ENCODE measurements at places on chromosomes 4 and X.

DNA sequence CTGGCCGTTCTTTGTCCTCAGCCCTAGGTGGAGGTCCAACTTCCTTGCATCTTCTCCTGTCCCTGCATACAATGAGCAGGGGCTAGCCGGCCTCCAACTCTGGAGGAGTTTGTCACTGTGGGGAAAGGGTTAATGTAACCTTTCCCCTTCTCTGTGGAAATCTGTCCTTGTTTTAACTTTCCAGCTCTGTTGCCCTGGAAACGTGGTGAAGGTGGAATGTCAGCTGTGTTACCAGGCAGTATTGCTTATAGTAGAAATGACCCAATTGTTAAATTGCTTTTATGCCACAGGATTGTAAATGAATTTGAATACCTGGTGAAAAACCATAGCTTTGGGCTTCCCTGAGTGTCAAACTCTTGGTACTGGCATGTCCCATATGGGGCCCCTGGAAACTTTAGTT is 131.6 kb upstream of the SCML1 start:
- ATAC-seq: no peak
- H3K4me1 ChIP-seq: no peaks in the 10 kb centered on the region
- no peaks in the 10 kb centered on the region for H3K36me3 ChIP-seq
- no peak overlapping the region for H3K4me3 ChIP-seq

DNA sequence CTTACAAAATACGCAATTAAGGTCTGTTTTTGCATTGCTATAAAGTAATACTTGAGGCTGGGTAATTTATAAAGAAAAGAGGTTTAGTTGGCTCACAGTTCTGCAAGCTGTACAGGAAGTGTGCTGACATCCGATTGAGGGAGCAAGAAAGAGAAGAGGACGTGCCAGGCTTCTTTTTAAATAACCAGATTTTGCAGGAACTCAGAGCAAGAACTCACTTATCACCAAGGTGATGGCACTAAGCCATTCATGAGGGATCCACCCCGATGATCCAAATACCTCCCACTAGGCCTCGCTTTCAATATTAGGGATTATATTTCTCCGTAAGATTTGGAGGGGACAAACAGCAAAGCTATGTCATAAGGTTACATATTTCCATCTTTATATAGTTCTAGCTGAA is 456.7 kb downstream of the GLUD2 start:
- no peaks in the 10 kb centered on the region for H3K36me3 ChIP-seq
- H3K27ac ChIP-seq: no peak overlapping the region
- H3K4me1 ChIP-seq: no peaks in the 10 kb centered on the region
- no peak for ATAC-seq

DNA sequence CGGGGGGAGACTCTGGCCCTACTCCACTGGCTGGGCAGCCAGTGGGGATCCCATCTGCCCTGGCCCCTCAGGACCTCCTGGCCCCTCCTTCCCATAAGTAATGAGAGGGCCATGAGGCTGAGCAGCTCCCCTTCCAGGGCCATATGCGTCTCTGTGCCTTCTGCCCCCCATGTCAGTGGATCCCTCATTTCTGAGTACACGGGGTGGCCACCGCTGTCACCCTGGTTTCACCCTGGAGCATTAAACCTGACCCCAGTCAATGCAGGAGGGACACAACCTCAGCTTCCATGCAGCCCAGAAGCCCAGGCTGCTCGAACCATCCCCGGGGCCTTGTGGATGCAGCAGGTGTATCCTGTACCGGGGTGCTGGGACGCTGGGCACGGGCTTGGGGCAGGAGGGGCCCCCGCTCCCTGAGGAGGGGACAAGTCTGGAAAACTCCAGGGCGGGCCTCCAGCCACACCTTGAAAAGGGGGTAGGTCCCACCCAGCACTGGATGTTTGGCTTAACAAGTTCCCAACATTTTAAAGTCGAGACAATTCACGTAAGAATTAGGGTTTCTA is 24.2 kb downstream of the ATP5ME start:
- H3K36me3 ChIP-seq: no peaks in the 10 kb centered on the region
- no peak for ATAC-seq
- no peaks in the 10 kb centered on the region for H3K4me1 ChIP-seq
- no peak overlapping the region for H3K4me3 ChIP-seq

- ATAC-seq: no peak
- no peak overlapping the region for H3K27ac ChIP-seq
- peaks cover 4% of the 10 kb centered on the region for H3K4me1 ChIP-seq
- H3K4me3 ChIP-seq: no peak overlapping the region
These were observed 9.9 kb downstream of the APBB2 start for GRCh38 chr4:41204400-41204978.

GRCh38 chr4:151407466-151408379 is 1.3 kb upstream of the FHIP1A start:
- H3K4me1 ChIP-seq: peaks cover 12% of the 10 kb centered on the region
- no peaks in the 10 kb centered on the region for H3K36me3 ChIP-seq
- H3K27ac ChIP-seq: peak overlapping the region; percentile 65

- no peak overlapping the region for H3K4me3 ChIP-seq
- ATAC-seq: no peak
- H3K36me3 ChIP-seq: no peaks in the 10 kb centered on the region
- peaks cover 69% of the 10 kb centered on the region for H3K4me1 ChIP-seq
- H3K27me3 ChIP-seq: no peaks in the 10 kb centered on the region
- no peak overlapping the region for H3K27ac ChIP-seq
These were observed 320.6 kb downstream of the ARHGAP10 start for GRCh38 chr4:148052448-148052847.

DNA sequence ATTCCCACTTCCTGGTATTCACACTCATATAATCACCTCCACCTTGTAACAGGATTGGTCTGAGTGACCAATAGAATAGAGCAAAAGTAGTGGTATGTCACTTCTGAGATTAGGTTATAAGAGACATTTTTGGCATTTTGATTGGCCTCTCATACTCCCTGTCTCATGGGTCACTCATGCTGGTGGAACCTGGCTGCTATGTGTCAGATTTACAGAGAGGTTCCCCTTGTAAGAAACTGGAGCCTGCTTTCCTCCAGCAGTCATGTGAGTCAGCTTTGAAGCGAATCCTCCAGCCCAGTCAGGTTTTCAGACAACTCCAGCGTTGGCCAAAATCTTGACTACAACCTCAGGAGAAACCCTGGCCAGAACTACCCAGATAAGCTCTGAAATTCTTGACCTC is 2.6 kb upstream of the OTUD4 start:
- no peak overlapping the region for H3K4me3 ChIP-seq
- no peak overlapping the region for H3K27ac ChIP-seq
- no peaks in the 10 kb centered on the region for H3K36me3 ChIP-seq
- peaks cover 3% of the 10 kb centered on the region for H3K4me1 ChIP-seq
- no peak for ATAC-seq
- H3K27me3 ChIP-seq: no peaks in the 10 kb centered on the region

DNA sequence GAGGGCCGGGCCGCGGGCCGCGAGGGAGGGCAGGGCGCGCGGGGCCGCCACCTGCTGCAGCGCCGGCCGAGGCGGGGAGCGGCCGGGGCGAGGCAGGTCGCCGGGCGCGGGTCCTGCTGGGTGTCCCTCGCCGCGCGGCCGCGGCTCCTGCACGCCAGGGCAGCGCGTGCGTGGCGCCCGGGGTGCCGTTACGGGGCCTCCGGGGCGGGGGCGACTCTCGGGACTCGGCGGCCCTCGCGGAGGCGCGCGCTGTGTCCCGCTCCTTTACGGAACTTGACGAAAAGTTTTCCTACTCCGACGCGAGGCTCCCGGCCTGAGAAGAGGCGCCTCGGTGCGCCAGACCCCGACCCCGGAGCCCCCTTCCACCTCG is 329 bp downstream of the TBC1D14 start:
- H3K36me3 ChIP-seq: no peaks in the 10 kb centered on the region
- peak overlapping the region; percentile 90 for H3K4me3 ChIP-seq
- H3K27me3 ChIP-seq: peaks cover 12% of the 10 kb centered on the region

DNA sequence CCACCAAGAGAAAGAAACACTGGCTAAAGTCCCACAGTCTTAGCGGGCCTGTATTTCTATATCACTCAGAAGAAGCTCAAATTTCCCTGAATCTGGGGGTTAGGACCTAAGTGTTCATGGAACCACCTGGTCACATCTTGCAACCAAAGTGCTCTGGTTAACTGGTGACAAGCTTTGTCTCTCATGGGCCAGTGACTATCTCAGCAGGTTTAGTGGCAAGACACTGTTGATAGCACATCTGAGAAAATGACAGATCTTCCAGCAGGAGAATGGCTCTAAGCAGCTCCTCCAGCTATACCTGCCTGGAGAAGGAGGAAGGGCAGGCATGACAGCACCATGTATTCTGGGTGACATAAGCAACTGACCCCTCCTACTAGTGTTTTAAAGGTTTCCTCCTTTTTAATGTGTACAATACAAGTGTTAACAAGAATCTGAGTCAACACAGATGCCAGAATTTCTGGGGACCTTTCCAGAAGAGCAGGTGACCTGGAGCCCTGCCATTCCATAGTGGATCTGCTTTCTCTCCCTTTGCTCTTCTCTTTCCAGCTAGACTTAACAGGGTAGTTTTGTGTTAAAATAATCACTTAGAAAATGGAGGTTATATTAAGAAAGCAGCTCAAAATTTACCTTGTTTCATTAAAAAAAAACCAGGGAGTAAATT is 17.3 kb upstream of the QRFPR start:
- H3K4me1 ChIP-seq: no peaks in the 10 kb centered on the region
- no peak overlapping the region for H3K27ac ChIP-seq
- ATAC-seq: no peak
- H3K4me3 ChIP-seq: no peak overlapping the region

DNA sequence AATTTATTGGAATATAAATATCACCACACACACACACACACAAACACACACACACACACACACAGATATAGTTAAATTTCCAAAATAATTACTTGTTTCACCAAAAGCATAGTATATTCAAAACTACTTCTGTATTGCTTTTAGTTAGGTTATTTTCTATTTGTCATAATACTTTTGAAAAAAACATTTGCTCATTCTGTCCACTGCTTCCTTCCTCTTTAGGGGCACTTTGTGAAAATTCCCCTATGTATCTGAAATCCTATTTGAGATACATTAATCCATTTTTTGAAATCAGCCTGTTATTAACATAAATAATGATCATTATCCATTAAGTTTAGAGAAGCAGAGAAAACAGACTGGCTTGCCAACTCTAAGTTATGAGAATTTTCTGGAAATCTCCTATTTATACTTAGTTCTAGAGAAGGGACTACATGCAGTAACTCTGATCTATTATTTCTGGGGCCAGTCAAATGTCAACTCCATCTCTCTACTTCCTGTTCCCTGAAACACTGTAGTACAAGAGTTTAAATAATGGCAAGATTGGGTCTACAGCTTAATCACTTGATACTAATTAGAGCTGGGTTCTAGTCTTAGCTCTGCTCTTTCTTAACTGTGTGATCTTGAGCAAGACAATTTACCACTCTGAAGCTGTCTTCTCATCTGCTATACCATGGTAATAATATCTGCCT is 54.4 kb upstream of the GPR174 start:
- ATAC-seq: no peak
- H3K36me3 ChIP-seq: no peaks in the 10 kb centered on the region
- H3K4me1 ChIP-seq: no peaks in the 10 kb centered on the region
- H3K27me3 ChIP-seq: no peaks in the 10 kb centered on the region

GRCh38 chr4:4457803-4458553 is 71.1 kb downstream of the NSG1 start:
- H3K36me3 ChIP-seq: no peaks in the 10 kb centered on the region
- no peak overlapping the region for H3K27ac ChIP-seq

- no peaks in the 10 kb centered on the region for H3K36me3 ChIP-seq
- no peak overlapping the region for H3K27ac ChIP-seq
- no peaks in the 10 kb centered on the region for H3K4me1 ChIP-seq
- no peak overlapping the region for H3K4me3 ChIP-seq
- H3K27me3 ChIP-seq: no peaks in the 10 kb centered on the region
- ATAC-seq: no peak
These were observed 222.4 kb downstream of the APBB2 start for GRCh38 chr4:40991908-40992307.

DNA sequence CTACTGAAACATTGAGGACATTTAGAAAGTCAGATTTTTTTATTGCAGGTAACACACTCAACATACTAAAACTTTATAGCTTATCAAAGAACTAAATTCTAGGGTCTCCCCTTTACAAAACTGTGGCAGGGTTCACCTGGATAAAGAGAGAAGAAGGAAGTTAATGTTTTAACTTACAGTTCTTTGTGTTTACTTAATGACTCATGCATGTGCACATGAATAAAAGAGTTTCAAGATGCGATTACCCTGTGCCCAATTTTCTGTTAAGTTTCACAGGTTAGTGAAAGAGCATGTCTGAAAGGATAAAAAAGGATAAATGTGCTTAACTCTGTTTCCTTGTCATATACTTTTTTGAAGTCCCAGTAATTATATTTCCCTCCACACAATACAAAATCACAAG is 16.8 kb downstream of the DCAF8L1 start:
- H3K27me3 ChIP-seq: no peaks in the 10 kb centered on the region
- H3K36me3 ChIP-seq: no peaks in the 10 kb centered on the region
- H3K4me1 ChIP-seq: no peaks in the 10 kb centered on the region
- no peak for ATAC-seq

GRCh38 chrX:56765811-56766553 is 36.9 kb downstream of the NBDY start:
- H3K4me3 ChIP-seq: no peak overlapping the region
- no peaks in the 10 kb centered on the region for H3K36me3 ChIP-seq
- H3K4me1 ChIP-seq: no peaks in the 10 kb centered on the region
- H3K27me3 ChIP-seq: no peaks in the 10 kb centered on the region
- H3K27ac ChIP-seq: no peak overlapping the region
- ATAC-seq: no peak

- H3K27ac ChIP-seq: no peak overlapping the region
- no peaks in the 10 kb centered on the region for H3K4me1 ChIP-seq
- H3K36me3 ChIP-seq: peaks cover 99% of the 10 kb centered on the region
These were observed 15.1 kb downstream of the DGKQ start for GRCh38 chr4:958314-958665.

- no peak overlapping the region for H3K27ac ChIP-seq
- ATAC-seq: no peak
- H3K27me3 ChIP-seq: no peaks in the 10 kb centered on the region
- no peak overlapping the region for H3K4me3 ChIP-seq
- no peaks in the 10 kb centered on the region for H3K36me3 ChIP-seq
These were observed 79.2 kb downstream of the ARAP2 start for GRCh38 chr4:36164900-36165630.

All from gastroesophageal sphincter (tissue), 4 donors.